Psoas muscle (tissue), 8 donors: ENCODE measurements at places on chromosomes 13 and 19. TPM values are rescaled to one million over a fixed set of nuclear protein-coding genes. Genes with fewer than 3 reads are reported as not detected.

Gene PCDH9
- total RNA-seq = 2.1 TPM

Gene PRX
- total RNA-seq = 1.4 TPM

DNA sequence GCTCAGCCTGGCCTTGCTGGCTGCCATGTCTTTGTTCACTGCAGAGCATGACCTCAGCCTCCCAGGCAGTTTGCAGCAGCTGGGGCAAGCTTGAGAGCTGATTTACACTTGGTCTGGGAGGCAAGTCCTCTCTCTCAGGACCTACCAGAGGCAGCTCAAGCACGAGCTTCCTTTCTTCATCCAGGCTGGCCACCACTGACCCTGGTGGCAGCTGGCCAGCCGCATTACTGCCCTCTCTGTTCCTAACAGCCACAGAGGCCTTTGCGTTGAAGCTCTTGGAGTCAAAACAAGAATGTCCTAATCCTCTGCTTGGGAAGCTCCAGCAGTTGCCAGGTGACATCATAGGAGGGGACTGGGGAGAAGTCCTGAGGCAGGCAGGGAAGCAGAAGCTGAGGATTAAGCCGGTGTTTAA lies 85.7 kb downstream of the NUFIP1 start:
- no peaks in the 10 kb centered on the region for H3K27me3 ChIP-seq
- peaks cover 49% of the 10 kb centered on the region for H3K4me1 ChIP-seq
- peak overlapping the region; percentile 84 for H3K27ac ChIP-seq
- peak; percentile 89 for DNase-seq

- H3K4me3 ChIP-seq = no peak overlapping the region
- no peaks in the 10 kb centered on the region for H3K4me1 ChIP-seq
Observed at GRCh38 chr19:48194041-48194843, 23.8 kb downstream of the ZSWIM9 start.

GRCh38 chr13:97274829-97275649 lies 52.9 kb downstream of the MBNL2 start:
- no peak for DNase-seq
- no peaks in the 10 kb centered on the region for H3K27me3 ChIP-seq
- H3K27ac ChIP-seq = peak overlapping the region; percentile 64
- H3K4me3 ChIP-seq = no peak overlapping the region
- H3K36me3 ChIP-seq = peaks cover 5% of the 10 kb centered on the region

GRCh38 chr19:12205296-12205695 lies 42.4 kb downstream of the ZNF136 start:
- no peak for DNase-seq
- H3K27ac ChIP-seq = no peak overlapping the region
- H3K4me1 ChIP-seq = no peaks in the 10 kb centered on the region
- no peaks in the 10 kb centered on the region for H3K36me3 ChIP-seq

GRCh38 chr13:46728777-46729176 lies 68.2 kb downstream of the ESD start:
- DNase-seq = no peak
- H3K27me3 ChIP-seq = no peaks in the 10 kb centered on the region
- no peak overlapping the region for H3K27ac ChIP-seq
- no peak overlapping the region for H3K4me3 ChIP-seq
- H3K4me1 ChIP-seq = no peaks in the 10 kb centered on the region

- H3K36me3 ChIP-seq = no peaks in the 10 kb centered on the region
- H3K4me1 ChIP-seq = no peaks in the 10 kb centered on the region
- H3K4me3 ChIP-seq = no peak overlapping the region
- peak; percentile 48 for DNase-seq
- no peak overlapping the region for H3K27ac ChIP-seq
Observed at GRCh38 chr13:31431722-31432137, 232.0 kb downstream of the B3GLCT start.

DNA sequence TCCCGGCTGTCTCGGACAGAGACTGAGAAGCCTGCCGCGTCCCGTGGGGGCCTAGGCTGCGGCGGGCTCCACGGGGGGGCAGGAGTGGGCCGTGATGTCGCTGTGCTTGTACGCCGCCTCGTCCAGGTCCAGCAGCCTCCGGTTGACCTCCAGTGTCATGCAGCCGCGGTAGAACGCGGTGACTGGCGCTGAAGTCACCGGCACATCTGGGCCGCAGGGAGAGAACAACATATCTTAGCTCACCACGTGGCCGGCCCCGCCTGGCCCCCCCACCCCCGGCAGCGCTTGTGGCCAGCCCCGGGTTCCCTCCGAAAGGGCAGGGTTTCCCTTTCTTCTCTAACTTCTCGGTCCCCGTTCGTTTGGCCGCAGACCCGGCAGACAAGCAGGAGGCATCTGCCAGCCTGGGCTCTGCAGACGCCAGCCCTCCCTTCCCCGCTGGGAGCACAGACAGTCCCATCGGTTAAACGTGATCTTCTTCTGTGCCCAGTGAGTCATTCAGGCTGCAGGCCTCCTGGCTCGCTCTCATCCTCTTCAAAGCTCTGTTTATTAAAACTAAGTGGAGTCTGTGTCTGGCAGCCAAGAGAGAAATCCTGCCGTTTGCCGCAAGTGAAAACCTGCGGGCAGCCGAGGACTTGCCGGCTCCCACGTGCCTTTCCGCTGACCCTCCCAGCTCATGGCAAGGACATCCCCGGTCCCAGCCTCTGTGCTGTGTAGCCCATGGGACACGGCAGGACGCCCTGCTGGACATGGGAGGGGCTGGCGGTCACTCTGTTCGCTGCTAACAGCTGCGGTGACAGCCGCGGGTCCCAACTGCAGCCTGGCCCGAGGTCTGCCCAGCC lies 42.8 kb downstream of the GAS6 start:
- H3K27ac ChIP-seq = peak overlapping the region; percentile 90
- peak; percentile 95 for DNase-seq
- H3K4me3 ChIP-seq = peak overlapping the region; percentile 45
- no peaks in the 10 kb centered on the region for H3K27me3 ChIP-seq

GRCh38 chr19:50322931-50323781 lies 6.0 kb downstream of the KCNC3 start:
- no peak overlapping the region for H3K27ac ChIP-seq
- peaks cover 9% of the 10 kb centered on the region for H3K4me1 ChIP-seq
- H3K27me3 ChIP-seq = no peaks in the 10 kb centered on the region
- no peaks in the 10 kb centered on the region for H3K36me3 ChIP-seq

GRCh38 chr13:73266640-73267180 lies 207.9 kb downstream of the KLF5 start:
- no peaks in the 10 kb centered on the region for H3K27me3 ChIP-seq
- H3K4me3 ChIP-seq = no peak overlapping the region
- no peak overlapping the region for H3K27ac ChIP-seq
- H3K36me3 ChIP-seq = no peaks in the 10 kb centered on the region

- DNase-seq = no peak
- no peaks in the 10 kb centered on the region for H3K36me3 ChIP-seq
- no peaks in the 10 kb centered on the region for H3K27me3 ChIP-seq
- H3K4me1 ChIP-seq = no peaks in the 10 kb centered on the region
- peak overlapping the region; percentile 44 for H3K27ac ChIP-seq
Observed at GRCh38 chr19:44626048-44626624, 12.8 kb downstream of the IGSF23 start.

- H3K27ac ChIP-seq = peak within 1 kb of the TSS; percentile 6
- peaks cover 17% of the 10 kb centered on the region for H3K27me3 ChIP-seq
- H3K36me3 ChIP-seq = no peaks in the 10 kb centered on the region
- peak; percentile 79 for DNase-seq
- peaks cover 3% of the 10 kb centered on the region for H3K4me1 ChIP-seq
Observed at GRCh38 chr19:46471116-46471733, at the start of gene PNMA8A. Gene PNMA8A (minus strand): TSS chr19:46471563. CDS start chr19:46471035, 528 bp downstream.

DNA sequence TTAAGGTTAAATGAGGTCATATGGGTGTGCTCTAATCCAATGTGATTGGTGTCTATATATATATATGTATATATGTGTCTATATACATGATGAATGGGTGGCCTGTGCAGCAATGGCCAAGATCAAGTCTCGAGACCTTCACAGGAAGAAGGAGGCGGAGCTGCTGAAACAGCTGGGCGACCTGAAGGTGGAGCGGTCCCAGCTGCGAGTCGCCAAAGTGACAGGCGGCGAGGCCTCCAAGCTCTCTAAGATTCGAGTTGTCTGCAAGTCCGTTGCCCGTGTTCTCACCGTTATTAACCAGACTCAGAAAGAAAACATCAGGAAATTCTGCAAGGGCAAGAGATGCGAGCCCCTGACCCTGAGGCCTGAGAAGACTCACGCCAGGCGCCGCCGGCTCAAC lies 109.8 kb downstream of the EFNB2 start:
- H3K4me3 ChIP-seq = no peak overlapping the region
- no peak for DNase-seq
- no peaks in the 10 kb centered on the region for H3K27me3 ChIP-seq
- H3K36me3 ChIP-seq = no peaks in the 10 kb centered on the region
- H3K27ac ChIP-seq = no peak overlapping the region

- H3K4me1 ChIP-seq = peaks cover 24% of the 10 kb centered on the region
- H3K36me3 ChIP-seq = peaks cover 60% of the 10 kb centered on the region
- no peaks in the 10 kb centered on the region for H3K27me3 ChIP-seq
- H3K27ac ChIP-seq = peak overlapping the region; percentile 99
- H3K4me3 ChIP-seq = no peak overlapping the region
Observed at GRCh38 chr19:36149673-36150406, 2.4 kb downstream of the COX7A1 start.

DNA sequence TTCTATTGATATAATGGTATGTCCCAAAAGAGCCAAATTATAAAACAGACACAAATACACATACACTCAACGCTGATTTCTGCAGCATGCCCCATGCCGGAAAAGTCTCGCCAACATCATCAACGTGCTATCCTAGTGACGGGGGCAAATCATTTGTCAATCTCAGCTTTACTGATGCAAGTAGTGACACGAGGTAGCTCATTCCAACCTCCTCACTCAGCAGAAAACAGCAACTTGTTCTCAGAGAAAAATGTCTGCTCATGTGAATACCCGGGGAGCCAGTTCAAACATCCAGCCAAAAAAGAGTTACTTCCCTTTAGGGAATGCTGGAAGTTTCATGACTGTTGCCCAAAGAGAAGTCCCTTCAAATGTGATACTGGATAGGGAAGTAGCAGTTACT lies 46.3 kb downstream of the SOX21 start:
- H3K27me3 ChIP-seq = peaks cover 6% of the 10 kb centered on the region
- DNase-seq = no peak
- H3K4me1 ChIP-seq = no peaks in the 10 kb centered on the region
- no peak overlapping the region for H3K4me3 ChIP-seq
- no peaks in the 10 kb centered on the region for H3K36me3 ChIP-seq

DNA sequence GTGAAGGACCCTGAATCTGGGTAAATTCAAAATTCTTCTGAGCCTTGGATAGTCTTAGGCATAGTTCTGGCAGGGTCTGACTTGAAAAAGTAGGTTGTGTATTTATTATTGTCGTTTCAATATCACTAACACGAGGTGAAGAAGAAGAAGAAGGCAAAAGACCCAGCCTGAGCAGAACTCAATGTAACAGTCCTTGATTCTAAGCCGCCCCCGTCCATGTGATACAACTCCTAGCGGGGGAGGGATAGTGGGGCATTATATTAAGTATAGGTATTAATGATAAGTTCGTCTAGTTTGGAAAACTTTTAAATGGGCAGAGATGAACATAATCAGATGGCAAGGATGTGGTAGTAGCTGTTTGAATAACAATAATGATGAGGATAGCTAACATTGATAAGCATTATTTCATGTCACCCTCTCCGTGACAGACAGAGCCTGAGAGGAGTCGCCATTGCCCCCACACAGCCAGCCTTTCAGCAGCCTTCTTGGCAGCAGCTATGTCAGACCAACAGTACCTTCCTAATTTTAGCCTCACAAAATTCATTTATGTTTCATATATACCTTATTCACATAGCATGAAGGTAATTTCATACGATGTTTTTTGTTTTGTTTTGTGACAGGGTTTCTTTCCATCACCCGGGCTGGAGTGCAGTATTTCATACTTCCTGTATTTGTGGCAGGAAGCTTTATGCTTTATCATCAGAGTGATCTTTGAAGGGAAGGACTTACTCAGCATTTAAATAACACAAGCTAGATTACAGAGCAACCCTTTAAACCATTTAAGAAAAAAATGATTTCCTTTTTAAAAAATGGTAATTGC lies 64.4 kb upstream of the NPAS1 start:
- H3K36me3 ChIP-seq = no peaks in the 10 kb centered on the region
- peaks cover 21% of the 10 kb centered on the region for H3K4me1 ChIP-seq
- H3K27me3 ChIP-seq = no peaks in the 10 kb centered on the region
- no peak for DNase-seq
